ENCODE measurements at places on chromosomes 7 and 10. TPM values are rescaled to one million over a fixed set of nuclear protein-coding genes. Genes with fewer than 3 reads are reported as not detected.

- no peak for DNase-seq
Observed at GRCh38 chr10:61175316-61175715, 231.3 kb upstream of the RHOBTB1 start.

DNA sequence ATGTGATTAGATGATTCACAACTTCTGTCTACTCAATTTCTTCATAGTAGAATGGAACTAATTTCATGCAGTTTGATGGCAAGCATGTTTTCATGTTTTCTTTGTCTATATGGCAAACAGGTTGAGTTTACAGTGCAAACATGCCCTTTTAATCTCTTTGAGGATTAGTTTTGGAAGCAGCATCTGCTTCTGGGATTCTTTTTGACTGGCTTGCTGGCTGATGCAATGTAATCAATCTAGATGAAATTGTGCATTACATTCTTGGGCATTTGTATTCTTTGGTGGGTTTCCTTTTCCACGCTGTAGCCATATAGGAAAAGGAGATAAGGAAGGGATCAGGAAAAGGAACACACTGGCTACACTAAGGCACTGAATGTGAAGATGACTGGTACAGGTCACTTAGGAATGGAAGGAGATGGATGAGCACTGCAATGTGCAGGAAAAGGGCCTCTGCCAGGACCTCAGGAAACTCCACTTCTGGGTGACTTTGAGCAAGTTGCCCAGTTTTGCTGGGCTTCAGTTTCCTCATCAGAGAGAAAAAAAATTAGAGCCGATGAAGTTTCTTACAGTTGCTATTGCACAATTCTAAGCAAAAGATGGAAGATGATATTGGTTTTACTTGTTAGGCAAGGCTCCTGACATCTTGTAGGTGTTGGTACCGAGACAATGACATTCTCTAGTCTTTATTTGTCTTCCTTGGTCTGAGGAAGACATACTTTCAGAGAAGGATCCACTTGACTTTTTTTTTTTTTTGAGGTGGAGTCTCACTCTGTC lies 269.1 kb downstream of the SUGCT start:
- no peak for DNase-seq

DNA sequence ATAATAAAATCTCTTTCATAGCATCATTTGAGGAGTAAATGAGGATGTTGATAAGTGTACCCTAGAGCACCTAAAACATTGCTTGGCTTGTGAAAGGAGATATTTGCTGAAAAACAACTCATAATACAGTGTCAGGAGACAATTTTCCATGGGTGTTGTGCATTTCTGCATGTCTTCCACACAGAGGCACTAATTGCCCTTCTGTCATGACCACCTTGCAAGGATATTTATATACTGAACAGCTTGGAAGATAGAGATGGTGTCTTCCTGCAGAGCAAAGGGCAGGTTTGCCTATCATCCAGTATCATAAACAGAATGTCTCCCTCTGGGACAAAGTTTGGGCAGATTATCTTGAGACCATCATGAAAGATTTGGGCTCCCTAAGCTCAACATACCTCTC lies 495.2 kb upstream of the LRRN3 start:
- DNase-seq: no peak

DNA sequence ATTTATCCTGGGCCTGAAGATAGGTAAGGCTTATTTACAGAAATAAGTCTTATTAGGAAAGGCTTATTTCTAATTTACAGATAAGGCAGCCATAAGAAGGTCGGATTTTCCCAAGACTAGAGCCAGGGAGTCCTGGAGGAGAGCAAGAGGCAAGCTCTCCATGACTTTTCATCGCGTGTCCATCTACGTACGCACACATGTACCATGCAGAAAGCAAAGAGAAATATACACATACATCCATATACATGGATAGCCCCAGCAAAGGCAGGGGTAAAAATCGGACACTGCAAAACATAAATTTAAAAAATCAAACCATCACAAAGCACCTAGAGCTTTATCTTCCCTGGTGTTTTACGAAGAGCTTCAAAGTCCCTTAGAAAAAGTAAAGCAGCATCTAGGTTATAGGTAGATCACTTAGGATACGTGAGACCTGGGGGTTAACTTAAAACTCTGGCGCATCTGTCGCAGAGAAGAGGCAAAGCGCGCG lies 25.8 kb upstream of the ZRANB1 start:
- DNase-seq: no peak

- DNase-seq: no peak
Observed at GRCh38 chr10:31118556-31118955, 86.9 kb upstream of the ZNF438 start.

DNA sequence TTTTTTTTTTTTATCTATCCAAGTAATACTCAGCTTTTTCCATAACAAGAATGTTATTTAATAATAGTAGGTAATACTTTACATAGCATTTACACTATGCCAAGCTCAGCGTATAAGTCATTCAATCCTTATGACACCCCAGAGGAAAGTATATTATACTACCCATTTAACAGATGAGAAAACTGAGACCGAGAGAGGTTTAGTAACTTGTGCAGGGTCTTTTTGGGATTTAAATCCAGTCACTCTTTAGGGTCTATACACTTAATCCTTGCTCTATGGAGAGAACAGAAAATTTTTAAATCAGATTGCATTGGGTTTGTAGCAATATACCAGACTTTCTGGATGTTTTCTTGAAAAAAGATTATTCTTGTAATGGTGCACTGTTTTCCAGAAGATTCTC lies 192.2 kb downstream of the ARHGAP21 start:
- DNase-seq: no peak

DNA sequence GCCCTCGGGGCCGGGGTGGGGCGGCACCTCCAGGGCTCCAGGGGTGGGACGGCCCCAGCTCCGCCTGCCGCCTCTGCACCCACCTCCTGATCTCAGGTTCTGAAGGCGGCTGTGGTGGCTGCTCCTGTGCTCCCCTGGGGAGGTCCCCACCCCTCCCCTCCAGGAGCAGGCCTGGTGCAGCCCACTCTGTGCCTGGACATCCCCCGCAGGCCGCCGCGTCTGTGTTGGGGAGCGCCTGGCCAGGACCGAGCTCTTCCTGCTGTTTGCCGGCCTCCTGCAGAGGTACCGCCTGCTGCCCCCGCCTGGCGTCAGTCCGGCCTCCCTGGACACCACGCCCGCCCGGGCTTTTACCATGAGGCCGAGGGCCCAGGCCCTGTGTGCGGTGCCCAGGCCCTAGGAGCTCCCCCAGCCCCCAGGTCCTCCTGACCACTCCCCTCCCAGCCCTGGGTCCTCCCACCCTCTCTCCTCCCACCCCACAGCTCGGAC lies 5.5 kb downstream of the CYP2W1 start:
- no peak for DNase-seq

DNA sequence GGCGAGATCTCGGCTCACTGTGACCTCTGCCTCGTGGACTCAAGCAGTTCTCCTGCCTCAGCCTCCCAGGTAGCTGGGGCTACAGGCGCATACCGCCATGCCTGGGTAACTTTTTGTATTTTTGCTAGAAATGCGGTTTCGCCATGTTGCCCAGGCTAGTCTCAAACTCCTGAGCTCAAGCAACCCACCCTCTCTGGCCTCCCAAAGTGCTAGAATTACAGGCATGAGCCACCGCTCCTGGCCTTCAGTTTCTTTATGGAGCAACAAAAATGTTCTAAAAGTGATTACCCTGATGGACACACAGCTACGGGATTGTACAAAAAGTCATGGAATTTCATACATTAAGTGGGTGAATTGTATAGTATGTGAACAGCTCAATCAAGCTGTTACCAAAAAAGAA lies 216.0 kb downstream of the CALN1 start:
- no peak for DNase-seq

DNA sequence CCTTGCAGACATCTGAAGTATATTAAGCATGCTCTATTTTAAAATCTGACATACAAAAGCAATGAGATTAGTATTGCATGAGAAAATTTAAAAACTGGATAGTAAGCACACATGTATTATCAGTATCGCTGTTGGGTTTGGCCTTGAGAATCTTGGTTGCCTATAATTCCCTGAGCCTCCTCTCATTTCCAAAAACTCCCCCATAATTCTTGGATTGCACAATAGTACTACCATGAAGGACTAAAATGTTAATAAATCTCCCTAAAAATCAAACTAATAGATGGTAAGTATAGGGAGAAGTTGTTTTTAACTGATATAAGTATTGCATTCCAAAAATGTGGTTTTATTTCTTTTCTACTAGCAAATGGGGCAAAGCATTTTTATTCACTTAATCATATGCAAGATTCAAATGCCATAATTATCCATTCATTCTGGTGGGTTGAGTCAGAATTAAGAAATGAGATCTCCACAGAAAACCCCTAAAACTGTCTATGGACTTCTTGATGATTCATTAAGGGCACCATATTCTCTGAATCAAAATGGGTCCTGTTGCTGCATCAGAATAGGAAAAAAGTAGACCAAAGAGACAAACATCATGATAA lies 10.3 kb upstream of the VIM start:
- no peak for DNase-seq

- DNase-seq: no peak
Observed at GRCh38 chr7:47186316-47186715, 395.6 kb downstream of the TNS3 start.

Gene PLAU
- 20.3 TPM for polyA plus RNA-seq

Gene RARRES2
- 21.9 TPM for polyA plus RNA-seq

Gene PILRA
- 12.2 TPM for polyA plus RNA-seq

All from thymus (tissue), 14 donors.